ENCODE measurements at places on chromosomes 4 and X.
A peak's percentile ranks its signal among the peaks of the same experiment; 100 is the strongest.

DNA sequence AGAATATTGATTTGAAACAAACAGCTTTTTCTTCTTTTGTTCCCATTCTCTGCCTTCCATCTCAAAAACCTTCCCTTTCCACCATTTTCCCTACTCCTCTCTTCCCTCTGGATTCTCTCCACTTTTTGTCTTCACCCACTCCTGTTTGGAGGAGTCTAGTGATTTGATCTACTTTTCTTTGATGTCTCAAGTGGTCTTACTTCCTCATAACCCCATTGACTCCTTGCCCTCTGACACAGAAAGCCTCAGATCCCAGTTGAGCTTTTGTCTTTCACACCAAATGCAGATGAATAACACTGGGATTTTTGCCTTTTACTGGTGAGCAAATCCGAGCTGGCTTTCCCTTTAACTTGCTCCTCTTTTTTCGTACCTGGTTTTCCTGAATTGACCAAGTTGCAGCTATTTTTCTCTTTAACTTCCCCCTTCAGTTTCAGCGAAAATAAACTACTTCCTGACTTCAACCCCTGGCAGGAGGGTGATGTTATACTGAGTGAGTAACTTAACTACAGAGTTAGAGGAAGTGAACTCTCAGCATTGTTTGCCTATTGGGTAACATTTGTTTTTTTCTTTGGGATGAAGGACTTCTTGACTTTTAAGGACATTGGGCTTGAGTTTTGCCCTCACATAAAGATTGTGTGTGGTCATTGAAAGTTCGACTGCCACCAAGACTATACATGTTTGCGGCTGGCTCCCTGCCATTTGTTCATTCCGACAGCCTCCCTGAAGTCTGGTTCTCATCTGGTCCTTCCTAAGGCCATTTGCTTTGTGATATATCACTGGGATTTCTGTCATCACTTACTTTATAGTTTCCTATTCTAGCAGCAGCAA, 392.8 kb upstream of the NR3C2 start:
- peak; percentile 34 for DNase-seq
- peaks cover 15% of the 10 kb centered on the region for H3K4me1 ChIP-seq
- H3K4me3 ChIP-seq, result no peak overlapping the region
- no peaks in the 10 kb centered on the region for H3K36me3 ChIP-seq
- H3K27ac ChIP-seq, result peak overlapping the region; percentile 16
- H3K27me3 ChIP-seq, result no peaks in the 10 kb centered on the region

- H3K4me3 ChIP-seq, result no peak overlapping the region
- H3K36me3 ChIP-seq, result no peaks in the 10 kb centered on the region
- DNase-seq, result no peak
- no peaks in the 10 kb centered on the region for H3K4me1 ChIP-seq
- H3K27ac ChIP-seq, result no peak overlapping the region
Observed at GRCh38 chr4:116215622-116216021, 869.8 kb downstream of the TRAM1L1 start.

- H3K4me1 ChIP-seq, result no peaks in the 10 kb centered on the region
- no peak overlapping the region for H3K4me3 ChIP-seq
- DNase-seq, result no peak
- no peaks in the 10 kb centered on the region for H3K36me3 ChIP-seq
Observed at GRCh38 chr4:39544580-39545315, 17.5 kb upstream of the UGDH start.

GRCh38 chrX:97416461-97416860, 532.8 kb downstream of the RPA4 start:
- peaks cover 6% of the 10 kb centered on the region for H3K4me1 ChIP-seq
- H3K4me3 ChIP-seq, result no peak overlapping the region
- H3K36me3 ChIP-seq, result no peaks in the 10 kb centered on the region
- no peak for DNase-seq
- H3K27me3 ChIP-seq, result no peaks in the 10 kb centered on the region

DNA sequence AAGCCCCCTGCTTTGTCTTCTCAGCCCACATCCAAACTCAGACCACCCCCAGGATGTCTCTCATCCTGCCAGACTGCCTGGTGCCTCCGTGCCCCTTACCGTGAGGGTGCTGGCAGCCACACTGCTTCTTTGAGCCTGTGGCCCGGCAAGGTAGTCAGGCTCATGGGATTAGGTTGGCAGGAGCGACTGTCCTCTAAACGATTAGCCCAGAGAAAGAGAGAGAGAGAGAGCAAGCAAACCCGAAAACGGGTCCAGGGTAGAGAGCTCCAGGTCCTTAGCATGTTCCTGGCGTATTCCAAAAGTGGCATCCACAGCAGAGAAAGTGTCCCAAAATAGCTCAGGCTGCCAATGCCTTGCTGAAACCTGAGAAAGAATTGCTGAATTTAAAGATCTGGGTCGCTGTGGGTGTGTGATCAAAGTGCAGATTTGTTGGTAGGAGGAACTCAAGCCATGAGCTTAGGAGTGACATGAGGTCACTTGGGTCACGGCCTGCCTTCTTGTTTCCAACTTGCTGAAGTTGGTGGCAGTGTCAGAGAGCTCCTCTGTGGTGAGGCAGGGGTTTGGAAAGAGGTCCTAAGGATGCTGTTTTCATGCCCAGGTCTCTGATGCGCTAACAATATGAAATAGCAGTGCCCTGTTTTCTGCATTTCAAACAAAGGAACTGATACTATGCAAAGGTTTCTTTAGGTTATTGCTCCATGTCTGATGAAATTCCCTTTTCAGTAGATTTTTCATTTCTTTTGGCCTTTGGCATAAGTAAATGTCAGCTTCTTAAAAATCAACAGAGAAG, 81.6 kb downstream of the RTL9 start:
- H3K27me3 ChIP-seq, result peaks cover 22% of the 10 kb centered on the region
- no peak overlapping the region for H3K4me3 ChIP-seq
- no peak overlapping the region for H3K27ac ChIP-seq
- H3K36me3 ChIP-seq, result no peaks in the 10 kb centered on the region
- no peak for DNase-seq

DNA sequence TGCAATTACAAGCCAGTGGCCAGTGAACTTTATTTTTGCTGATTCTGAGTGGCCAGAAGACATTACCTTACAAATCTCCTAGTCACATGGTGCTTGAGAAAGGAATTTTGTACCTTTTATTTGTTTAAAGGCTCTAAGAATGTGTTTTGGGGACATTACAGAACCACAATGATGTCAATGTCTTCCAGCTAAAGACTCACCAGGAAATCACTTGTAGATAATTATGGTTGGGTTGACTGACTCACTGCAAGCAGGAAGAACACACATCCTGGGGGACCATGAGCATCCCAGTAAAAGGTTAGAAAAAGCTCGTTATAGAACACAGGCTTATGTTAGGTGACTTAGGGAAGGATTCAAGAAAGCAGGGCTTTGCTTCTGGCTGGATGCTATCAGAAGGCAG, 119.4 kb upstream of the FAM9B start:
- DNase-seq, result no peak
- H3K4me1 ChIP-seq, result no peaks in the 10 kb centered on the region
- H3K27ac ChIP-seq, result no peak overlapping the region
- no peak overlapping the region for H3K4me3 ChIP-seq
- H3K36me3 ChIP-seq, result no peaks in the 10 kb centered on the region
- no peaks in the 10 kb centered on the region for H3K27me3 ChIP-seq

GRCh38 chrX:9665113-9665512, 100.5 kb downstream of the GPR143 start:
- H3K4me1 ChIP-seq, result peaks cover 3% of the 10 kb centered on the region
- H3K36me3 ChIP-seq, result no peaks in the 10 kb centered on the region
- no peak overlapping the region for H3K4me3 ChIP-seq
- no peak overlapping the region for H3K27ac ChIP-seq

DNA sequence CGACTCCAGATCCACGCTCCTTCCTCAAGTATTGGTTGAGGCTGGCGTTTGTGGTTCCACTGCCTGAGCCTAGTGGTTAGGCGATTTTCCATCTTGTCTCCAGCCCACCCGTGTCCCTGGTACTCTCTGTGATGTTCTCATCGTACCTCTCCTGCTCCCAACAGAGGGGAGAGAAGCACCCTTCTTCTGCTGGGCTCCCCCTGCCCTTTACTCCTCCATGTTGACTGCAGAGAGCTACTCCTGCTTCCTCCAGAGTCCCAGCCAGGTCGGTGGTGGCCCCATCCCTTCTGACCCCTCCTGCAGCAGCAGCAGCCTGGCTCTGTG, 164.0 kb upstream of the BCOR start:
- peak overlapping the region; percentile 81 for H3K27ac ChIP-seq
- no peaks in the 10 kb centered on the region for H3K36me3 ChIP-seq
- no peak for DNase-seq
- no peaks in the 10 kb centered on the region for H3K4me1 ChIP-seq
- no peaks in the 10 kb centered on the region for H3K27me3 ChIP-seq
- H3K4me3 ChIP-seq, result no peak overlapping the region

- H3K27ac ChIP-seq, result no peak overlapping the region
- no peaks in the 10 kb centered on the region for H3K4me1 ChIP-seq
- H3K4me3 ChIP-seq, result no peak overlapping the region
- peak; percentile 13 for DNase-seq
- no peaks in the 10 kb centered on the region for H3K27me3 ChIP-seq
Observed at GRCh38 chrX:145405012-145405411, 157.7 kb downstream of the SPANXN1 start.

DNA sequence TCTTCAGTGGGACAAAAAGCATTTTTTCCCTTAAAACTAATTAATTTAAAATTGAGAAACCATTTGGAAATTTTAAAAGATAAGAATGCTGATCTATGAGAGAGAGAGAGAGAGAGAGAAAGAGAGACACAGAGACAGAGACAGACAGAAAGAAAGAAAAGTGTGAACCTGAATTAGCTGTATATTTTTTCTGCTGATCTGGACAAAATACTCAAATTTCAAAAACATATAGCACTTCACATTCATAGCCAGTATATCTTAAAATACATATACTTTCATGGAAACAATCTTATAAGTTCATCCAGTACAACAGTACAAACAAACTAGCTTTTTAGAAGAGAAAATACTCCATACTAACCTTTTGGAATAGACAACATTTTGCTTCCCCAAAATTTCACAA, 18.4 kb downstream of the ENOX2 start:
- no peaks in the 10 kb centered on the region for H3K36me3 ChIP-seq
- H3K27ac ChIP-seq, result no peak overlapping the region
- no peak overlapping the region for H3K4me3 ChIP-seq
- DNase-seq, result no peak
- H3K4me1 ChIP-seq, result peaks cover 56% of the 10 kb centered on the region

DNA sequence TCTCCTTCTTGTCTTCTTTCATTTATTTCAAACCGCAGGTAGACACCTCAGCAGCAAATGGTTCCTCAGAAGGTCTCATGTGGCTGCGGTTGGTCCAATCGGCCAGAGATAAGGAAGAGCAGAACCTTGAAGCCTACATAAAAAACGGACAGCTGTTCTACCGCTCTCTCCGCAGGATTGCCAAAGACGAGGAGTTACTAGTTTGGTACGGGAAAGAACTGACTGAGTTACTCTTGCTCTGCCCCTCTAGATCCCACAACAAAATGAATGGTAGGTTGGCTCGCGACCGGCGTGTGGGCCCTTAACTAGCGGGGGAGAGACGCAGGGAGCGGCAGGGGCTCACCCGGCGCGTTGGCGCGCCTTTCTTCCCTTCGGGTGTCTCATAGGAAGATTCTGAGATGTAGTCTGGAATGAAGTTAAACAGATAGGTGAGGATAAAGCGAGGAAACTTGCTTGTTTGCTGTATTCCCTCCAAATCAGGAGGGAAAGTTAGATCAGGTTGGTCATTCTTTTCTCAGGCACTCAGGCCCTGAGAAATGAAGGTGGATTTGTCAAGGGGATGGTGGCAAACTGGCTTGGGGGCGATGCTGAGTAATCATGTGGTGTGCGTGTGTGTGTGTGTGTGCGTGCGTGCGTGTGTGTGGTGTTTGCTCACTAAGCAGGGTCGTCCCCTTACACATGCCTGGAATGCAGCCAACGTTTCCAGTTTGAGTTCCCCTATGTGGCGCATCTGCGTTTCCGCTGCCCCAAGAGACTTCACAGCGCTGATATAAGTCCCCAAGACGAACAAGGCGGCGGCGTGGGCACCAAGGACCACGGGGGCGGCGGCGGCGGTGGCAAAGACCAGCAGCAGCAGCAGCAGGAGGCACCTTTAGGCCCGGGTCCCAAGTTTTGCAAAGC, 4.2 kb downstream of the PRDM8 start:
- no peaks in the 10 kb centered on the region for H3K36me3 ChIP-seq
- peaks cover 8% of the 10 kb centered on the region for H3K4me1 ChIP-seq
- no peak overlapping the region for H3K27ac ChIP-seq
- DNase-seq, result peak; percentile 45
- H3K27me3 ChIP-seq, result peaks cover 100% of the 10 kb centered on the region
- peak overlapping the region; percentile 44 for H3K4me3 ChIP-seq

- H3K4me1 ChIP-seq, result no peaks in the 10 kb centered on the region
- no peaks in the 10 kb centered on the region for H3K27me3 ChIP-seq
- peak; percentile 30 for DNase-seq
- peak overlapping the region; percentile 54 for H3K27ac ChIP-seq
- no peak overlapping the region for H3K4me3 ChIP-seq
Observed at GRCh38 chrX:133530960-133531359, 115.7 kb upstream of the GPC4 start.

GRCh38 chr4:2790583-2791517, 2.0 kb upstream of the SH3BP2 start:
- no peak overlapping the region for H3K27ac ChIP-seq
- H3K27me3 ChIP-seq, result no peaks in the 10 kb centered on the region
- DNase-seq, result no peak
- no peak overlapping the region for H3K4me3 ChIP-seq

- H3K36me3 ChIP-seq, result peaks cover 14% of the 10 kb centered on the region
- no peaks in the 10 kb centered on the region for H3K4me1 ChIP-seq
- H3K4me3 ChIP-seq, result no peak overlapping the region
- no peak overlapping the region for H3K27ac ChIP-seq
Observed at GRCh38 chr4:145553375-145553774, 65.8 kb upstream of the MMAA start.

- no peaks in the 10 kb centered on the region for H3K36me3 ChIP-seq
- no peak overlapping the region for H3K27ac ChIP-seq
- H3K27me3 ChIP-seq, result no peaks in the 10 kb centered on the region
- peaks cover 26% of the 10 kb centered on the region for H3K4me1 ChIP-seq
- no peak overlapping the region for H3K4me3 ChIP-seq
Observed at GRCh38 chr4:113148925-113149324, 99.5 kb downstream of the ANK2 start.

DNA sequence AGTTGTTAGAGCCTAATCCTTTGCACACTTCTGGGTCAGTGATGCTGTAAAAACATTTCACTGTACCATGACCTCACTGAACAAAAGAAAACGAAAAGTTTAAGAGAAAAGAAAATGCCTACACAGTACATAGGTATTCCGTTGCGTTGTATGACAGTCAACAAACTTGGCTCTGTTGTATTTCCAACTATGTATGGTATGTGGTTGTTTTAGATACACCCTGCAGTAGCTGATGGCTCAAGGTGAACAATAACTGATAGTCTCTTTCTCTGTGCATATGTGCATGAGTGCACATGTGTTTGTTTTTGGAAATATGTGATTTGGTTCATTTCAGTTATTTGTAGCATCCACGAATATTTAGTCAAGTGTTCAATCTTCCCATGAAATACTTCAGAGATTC, 176.0 kb downstream of the BMPR1B start:
- H3K4me1 ChIP-seq, result no peaks in the 10 kb centered on the region
- H3K4me3 ChIP-seq, result no peak overlapping the region
- no peaks in the 10 kb centered on the region for H3K36me3 ChIP-seq

- no peak overlapping the region for H3K4me3 ChIP-seq
- H3K27ac ChIP-seq, result no peak overlapping the region
- DNase-seq, result no peak
- H3K27me3 ChIP-seq, result no peaks in the 10 kb centered on the region
- H3K4me1 ChIP-seq, result no peaks in the 10 kb centered on the region
- no peaks in the 10 kb centered on the region for H3K36me3 ChIP-seq
Observed at GRCh38 chr4:140122891-140123290, 31.1 kb downstream of the MAML3 start.

- peaks cover 16% of the 10 kb centered on the region for H3K4me1 ChIP-seq
- no peaks in the 10 kb centered on the region for H3K36me3 ChIP-seq
- DNase-seq, result no peak
Observed at GRCh38 chr4:15201782-15202181, 199.5 kb downstream of the CPEB2 start.

Measured in cardiac muscle cell (in vitro differentiated cells and primary cell).